Inflammatory macrophage treated with lipopolysaccharide for 4 hours (primary cell): ENCODE measurements at places on chromosomes 16 and 17.
A peak's percentile ranks its signal among the peaks of the same experiment; 100 is the strongest.

GRCh38 chr17:77325577-77326075, 184.9 kb downstream of the SEC14L1 start:
- peak; percentile 84 for DNase-seq

DNA sequence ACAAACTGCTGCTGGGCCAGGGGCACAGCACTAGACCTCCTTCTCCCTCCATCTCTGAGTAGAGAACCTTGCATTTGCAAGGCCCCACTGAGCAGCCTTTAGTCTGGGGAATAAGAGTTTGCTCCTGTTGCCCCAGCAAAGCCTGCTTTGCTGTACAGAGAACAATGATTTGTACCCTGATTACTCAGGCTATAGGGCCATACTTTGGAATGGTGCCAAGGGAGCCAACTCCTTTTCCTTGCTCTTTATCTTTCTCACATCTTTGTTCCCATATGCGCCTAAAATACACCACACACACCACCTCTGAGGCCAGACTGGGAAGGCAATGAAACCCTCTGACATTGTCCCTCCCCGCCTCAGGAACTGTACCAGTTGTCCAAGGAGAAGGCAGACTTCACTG, 21.2 kb downstream of the LIG3 start:
- DNase-seq: no peak

GRCh38 chr16:85306071-85306792, 194.0 kb upstream of the CIBAR2 start:
- DNase-seq: peak; percentile 88

DNA sequence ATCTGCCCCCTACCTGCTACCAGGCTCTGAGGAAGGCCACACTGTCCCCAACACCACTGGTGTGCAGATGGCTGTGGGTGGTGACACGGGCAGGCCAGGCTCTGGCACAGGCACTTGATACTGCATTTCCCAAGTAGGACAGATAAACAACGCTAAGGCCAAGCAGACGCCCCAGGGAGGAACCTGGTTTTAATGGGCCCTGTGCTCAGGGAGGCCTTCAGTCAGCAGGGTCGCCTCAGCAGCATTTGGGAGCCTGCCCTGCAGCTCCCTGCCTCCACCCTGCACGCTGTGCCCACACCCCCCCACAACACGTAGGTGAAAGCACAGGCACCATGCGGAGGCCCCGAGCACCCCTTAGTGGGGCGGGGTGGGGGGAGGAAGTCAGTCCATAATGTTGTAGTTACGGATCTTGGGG, 3.3 kb upstream of the FASN start:
- no peak for DNase-seq

GRCh38 chr16:814974-815373, 14.4 kb upstream of the GNG13 start:
- DNase-seq: no peak

DNA sequence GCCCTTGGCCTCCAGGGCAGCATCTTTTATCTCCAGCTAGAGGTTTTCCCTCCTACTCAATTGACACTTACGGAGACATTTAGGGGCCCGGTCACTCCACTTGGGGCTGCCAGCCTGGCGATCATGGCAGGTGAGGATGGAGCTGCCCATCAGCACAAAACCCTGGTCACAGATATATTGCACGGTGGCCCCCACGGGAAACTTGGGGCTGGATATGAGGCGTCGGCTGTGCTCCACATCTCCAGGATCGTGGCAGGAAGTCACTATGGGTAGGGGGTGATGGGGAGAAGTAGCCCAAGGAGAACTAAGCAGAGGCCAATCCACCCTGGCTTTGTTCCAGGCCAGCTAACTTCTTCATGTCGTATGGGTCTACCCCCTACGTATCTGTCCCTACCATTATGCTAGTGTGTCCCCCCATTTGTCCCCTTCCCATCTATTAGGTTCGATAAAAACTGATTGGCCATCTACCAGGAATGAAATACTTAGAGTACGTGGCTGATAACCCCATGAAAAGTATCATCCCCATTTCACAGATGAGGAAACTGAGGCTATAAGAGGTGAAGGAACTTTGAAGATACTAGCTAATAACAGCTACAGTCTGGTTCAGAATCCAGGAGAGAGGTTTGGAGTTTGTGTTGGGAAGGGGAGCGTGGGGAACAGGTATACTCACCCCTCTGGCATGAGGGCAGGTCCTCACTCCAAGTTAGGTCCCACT, 6.1 kb upstream of the PHF12 start:
- DNase-seq: no peak

- no peak for DNase-seq
These were observed 78.9 kb downstream of the DNAH3 start for GRCh38 chr16:21071741-21072140.

DNA sequence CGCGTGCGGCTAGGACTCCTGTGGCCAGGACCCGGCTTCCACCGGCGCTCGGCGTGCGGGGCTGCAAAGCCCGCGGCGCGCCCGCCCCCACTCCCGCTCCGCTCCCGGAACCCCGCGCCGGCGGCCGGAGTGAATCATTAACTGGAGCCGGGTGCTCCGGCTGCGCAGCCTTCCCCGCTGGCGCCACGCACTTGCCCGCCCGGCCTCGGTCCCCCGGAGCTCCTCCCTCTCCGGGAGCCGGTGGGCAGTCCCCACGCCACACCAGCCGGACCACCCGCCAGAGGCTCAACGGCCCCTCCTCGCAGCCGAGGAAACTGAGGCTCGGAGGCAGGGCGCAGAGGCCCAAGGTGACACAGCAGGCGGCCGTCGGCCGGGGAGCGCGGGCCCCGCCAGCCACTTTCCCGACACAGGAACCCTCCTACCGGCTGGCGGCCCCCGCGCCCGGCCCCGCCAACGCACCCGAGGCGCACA, 580 bp downstream of the BCAR1 start:
- DNase-seq: peak; percentile 10

- no peak for DNase-seq
These were observed 41.6 kb downstream of the EPN2 start for GRCh38 chr17:19278729-19279128.

GRCh38 chr17:61314368-61315078, 85.1 kb upstream of the TBX2 start:
- no peak for DNase-seq

GRCh38 chr16:71775949-71776348, 32.7 kb downstream of the AP1G1 start:
- no peak for DNase-seq

DNA sequence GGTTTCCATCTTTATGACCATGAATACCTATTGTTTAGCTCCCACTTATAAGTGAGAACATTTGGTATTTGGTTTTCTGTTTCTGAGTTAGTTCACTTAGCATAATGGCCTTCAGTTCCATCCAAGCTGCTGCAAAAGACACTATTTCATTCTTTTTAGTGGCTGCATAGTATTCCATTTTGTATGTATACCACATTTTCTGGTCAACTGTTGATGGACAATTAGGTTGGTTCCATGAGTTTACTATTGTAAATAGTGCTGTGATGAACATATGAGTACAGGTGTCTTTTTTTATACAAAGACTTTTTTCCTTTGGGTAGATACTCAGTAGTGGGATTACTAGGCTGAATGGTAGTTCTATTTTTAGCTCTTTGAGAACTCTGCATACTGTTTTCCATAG, 87.8 kb upstream of the GOT2 start:
- DNase-seq: no peak

DNA sequence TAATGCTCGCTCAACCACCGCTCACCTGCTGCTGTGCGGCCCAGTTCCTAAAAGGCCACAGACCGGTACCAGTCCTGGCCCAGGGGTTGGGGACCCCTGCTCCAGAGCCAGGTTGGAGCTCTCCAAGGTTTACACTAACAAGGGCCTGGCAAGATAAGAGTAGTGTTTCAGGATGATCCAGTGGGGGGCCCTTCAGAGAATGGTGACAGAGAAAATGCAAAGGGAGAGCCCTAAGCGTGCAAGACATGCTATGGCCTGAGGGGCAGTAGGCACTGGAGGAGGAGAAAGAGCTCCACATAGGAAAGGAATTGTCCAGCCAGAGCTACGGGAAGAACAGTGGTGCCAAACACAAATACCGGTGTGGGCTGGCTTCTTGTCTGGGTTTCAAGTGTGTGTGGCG, 233.4 kb downstream of the STX8 start:
- no peak for DNase-seq

DNA sequence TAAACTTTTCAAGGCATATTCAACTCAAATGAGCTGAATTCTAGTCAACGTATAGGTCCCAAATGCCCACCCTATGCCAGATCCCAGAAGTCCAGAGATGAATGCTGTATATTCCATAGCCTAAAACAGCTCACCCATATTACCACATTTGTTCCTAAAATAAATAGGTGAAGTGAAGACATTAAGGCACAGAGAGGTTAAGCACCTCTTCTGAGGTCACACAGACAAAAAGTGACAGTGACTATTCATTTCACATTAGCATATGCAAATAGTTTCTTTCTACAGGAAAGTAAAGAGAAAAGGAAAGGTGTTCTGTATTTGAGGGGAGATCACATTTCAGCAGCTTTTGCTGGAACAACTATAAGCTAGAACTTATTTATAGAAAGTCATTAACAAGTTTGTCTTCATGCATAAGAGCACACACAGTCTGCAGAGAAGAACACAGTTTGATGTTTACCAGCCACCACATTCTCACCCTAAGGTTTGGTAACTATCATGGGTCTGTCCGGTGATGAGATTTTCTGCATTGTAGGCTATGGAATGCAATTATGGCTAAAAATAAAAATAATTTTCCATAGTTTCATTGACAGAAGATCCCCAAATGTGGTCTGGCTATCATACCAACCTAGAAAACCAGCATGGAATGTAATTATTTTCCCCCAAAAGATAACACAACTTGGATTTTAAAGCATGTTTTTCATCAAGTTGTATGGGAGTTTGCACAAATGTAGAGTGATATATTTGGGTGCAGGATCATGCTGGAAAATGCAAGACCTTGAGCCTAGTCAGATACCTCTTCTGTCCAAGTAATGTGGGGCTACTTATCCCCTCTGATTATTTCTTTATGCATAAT, 402.1 kb downstream of the UTP18 start:
- no peak for DNase-seq

DNA sequence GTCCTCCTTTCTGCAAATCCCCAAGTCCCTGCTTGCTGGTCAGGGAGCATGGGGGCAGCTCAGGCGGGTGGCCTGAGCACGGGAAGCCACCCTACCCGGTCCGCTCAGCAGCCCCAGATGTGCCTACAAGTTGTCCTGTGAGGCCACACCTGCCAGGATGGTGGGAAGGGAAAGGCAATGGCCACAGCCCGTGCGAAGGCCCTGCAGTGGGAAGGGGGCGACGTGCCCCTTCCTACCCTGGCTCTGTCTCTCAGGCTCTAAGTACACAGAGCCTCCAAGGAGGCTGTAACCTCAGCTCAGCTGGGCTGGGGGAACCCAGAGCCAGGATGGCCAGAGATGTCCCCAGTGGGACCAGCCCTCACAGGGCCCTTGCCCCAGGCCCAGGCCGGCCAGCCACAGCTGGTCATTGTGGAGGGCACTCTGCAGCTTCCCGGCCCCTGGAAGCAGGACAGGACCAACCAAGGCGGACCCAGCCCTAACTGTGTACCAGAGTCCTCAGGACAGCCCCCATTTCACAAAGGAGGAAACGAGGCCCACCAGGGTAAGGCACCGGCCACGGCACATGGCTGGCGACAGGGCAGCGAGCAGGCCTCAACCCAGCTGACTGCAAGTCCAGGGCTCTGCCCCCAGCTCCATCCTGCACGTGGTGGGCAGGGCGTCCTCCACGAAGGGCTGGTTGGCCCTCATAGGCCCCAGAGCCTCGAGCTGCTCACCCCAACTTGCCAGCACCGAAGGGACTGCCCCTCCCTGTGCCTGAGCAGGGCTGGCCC, 82.3 kb downstream of the RTN4RL1 start:
- DNase-seq: no peak

GRCh38 chr16:58425756-58426494, 33.7 kb downstream of the GINS3 start:
- peak; percentile 73 for DNase-seq

GRCh38 chr17:82937411-82938371, 97.9 kb upstream of the ZNF750 start:
- DNase-seq: no peak

DNA sequence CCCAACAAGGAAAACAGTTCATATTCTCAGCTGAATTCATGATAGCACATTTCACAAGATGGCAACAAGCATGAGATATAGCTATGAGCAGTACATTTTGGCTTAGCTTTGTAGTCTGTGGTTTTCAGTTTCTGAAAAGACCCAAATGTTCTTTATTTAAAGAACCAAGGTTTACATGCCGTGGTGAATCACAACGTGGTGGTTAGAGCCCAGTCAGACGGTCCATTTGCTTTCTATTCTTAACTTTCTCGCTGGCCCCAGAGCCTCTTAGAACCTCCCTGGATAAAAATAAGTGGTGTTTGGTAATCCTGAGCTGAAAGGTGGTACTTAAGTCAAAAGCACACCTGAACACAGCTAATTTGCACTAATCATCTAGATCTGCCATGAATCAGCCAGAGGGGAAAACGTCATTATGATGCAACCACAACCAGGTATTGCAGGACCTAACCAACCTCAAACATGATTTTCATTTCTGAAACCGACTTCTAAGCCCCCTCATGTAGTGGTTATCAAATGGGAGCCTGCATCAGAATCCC, 18.6 kb upstream of the HAPSTR1 start:
- no peak for DNase-seq

GRCh38 chr16:66476328-66477027, 49.4 kb downstream of the BEAN1 start:
- peak; percentile 8 for DNase-seq

DNA sequence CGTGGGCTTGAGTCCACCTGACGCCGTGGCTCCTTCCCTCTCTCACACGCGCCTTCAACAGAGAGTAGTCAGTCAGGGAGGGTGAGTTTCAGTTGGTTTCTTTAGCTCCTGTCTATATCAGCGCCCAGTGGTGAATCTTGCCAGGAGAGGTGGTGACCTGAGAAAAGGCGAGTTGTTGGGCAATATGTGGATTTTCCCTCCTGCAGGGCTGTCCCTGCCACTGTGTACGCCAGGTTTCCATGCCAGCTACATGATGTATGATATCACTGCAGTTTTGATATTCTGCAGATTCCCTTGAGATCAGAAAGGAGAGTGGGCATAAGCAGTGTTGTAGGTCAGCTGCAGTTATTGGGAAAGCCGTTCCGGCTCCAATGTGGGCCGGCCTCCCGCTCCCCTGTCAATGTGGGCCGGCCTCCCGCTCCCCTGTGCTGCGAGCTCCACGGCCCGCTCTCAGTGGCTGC, 31.4 kb downstream of the BANP start:
- no peak for DNase-seq

DNA sequence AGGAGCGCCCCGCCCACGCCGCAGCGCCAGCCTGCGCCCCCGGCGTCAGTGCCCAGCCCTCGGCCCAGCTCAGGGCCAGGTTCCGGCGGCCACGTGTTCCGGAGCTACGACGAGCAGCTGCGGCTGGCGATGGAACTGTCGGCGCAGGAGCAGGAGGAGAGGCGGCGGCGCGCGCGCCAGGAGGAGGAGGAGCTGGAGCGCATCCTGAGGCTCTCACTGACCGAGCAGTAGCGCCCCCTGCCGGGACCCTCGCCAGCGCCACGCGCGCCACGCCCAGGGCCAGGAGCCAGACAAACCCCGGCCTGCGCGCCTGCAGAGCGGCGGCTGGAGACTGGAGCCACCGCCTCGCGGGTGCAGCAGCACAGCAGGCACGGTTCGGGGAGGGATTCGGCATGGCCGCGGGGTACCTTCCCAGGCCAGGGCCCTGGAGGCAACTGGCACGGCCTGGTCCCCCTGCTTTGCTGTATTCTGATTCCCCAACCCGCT, 9.3 kb downstream of the CORO6 start:
- peak; percentile 89 for DNase-seq

GRCh38 chr16:72434159-72434558, 262.2 kb upstream of the PMFBP1 start:
- no peak for DNase-seq
